NCI-H69 (cell line): ENCODE measurements at places on chromosomes 5 and 9.
A peak's percentile ranks its signal among the peaks of the same experiment; 100 is the strongest.

- peak; percentile 30 for DNase-seq
Observed at GRCh38 chr5:14767053-14767452, 102.5 kb downstream of the OTULIN start.

GRCh38 chr5:114006582-114006981 lies 355.3 kb upstream of the KCNN2 start:
- DNase-seq: no peak

DNA sequence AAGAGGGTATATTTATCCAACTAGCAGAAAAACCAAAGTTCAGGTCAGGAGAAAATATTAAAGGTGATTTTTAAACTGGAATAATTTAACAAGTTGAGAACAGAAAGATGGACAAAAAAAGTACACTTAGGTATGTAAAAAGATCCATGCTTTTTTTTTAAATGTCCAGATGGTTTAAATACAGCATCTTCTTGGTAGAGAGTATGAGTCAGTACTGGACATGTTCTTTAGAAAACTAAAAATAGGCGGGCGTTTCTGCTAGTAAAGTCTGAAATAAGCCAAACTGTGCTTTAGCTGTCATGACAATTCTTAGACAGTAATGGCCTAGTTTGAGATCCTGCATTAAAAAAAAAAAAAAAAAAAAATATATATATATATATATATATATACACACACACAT lies 255.9 kb upstream of the ST8SIA4 start:
- no peak for DNase-seq

DNA sequence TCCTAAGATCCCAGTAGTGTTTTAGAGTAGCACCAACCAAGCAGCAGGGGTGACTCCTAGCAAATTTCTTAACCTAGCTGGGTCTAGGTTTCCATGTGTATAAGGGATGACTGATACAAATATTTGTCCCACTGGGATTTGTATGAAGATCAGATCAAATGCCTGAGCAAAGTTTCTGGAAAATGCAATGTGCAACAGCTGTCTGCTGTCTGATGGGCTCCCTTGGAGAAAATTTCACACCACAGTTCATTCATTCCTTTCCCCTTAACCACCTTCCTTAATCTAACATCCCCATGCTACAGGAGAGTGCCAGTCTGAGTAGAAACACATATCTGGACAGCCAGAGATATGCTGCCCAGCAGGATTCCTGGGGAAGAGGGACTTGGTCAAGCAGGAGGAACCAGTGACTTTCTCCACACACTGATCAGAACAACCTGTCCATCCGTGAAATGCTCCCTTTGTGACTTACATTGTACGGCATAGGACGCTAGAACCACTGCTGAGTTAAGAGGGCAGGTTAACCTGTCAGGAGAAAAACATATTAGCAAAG lies 53.3 kb downstream of the PTPN3 start:
- DNase-seq: no peak

- DNase-seq: no peak
Observed at GRCh38 chr5:179256328-179257175, 88.7 kb downstream of the ADAMTS2 start.

DNA sequence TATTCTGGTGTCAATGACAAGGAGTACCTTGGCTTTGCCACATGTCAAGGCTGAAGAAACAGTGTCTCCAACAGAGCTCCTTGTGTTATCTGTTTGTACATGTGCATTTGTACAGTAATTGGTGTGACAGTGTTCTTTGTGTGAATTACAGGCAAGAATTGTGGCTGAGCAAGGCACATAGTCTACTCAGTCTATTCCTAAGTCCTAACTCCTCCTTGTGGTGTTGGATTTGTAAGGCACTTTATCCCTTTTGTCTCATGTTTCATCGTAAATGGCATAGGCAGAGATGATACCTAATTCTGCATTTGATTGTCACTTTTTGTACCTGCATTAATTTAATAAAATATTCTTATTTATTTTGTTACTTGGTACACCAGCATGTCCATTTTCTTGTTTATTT lies 19.8 kb downstream of the CD274 start:
- DNase-seq: no peak

DNA sequence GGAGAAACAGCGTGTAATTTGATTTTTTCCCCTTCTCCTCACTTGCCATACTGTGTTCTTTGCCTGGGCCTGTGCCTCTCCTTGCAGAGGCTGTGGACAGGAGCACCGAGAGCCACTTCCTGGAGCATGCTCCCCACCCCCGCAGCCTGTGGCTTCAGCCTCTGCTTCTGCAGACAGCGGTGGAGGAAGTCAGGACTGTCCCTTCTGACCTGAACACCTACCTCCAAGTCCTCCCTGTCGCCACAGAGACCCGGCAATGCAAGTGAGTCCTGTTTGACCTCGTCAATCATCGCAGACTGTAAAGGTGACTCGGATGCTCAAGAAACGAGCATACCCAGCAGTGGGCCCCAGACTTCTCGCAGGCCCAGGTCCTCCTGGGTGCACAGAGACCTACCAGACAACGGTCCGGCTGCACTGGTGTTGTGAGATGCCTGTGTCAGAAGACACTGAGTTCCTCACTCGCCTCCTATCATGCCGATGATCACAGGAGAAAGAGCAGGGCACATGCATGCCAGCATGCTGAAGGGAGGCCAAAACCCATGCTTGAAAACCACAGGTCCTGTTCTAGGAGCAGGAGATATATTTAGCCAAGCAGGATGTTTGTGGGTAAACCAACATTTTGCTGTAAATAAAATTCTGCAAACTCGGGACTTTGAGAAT lies 198.8 kb downstream of the AUH start:
- no peak for DNase-seq

DNA sequence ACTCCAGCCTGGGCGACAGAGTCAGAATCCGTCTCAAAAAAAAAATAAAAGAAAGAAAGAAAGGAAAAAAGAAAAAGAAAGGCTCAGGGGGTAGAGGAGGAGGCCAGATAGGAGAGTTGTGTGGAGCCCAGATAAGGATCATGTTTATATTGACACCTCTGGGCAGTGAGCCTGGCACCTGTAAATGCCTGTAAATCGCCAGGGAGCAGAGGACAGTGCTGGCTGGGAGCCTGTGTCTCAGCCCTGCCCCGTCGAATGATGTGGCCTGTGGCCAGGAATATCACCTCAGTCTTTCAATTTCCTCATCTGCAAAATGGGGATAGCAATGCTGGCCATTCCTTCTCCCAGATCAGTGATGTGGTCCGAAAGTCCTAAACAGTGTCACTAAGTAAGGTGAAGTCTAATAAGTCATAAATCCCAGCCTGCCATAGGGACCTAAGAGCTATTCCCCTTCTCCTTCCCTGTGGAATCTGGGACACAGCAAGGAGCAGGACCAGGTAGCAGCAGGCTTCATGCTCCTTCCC lies 10.3 kb upstream of the ABO start:
- DNase-seq: no peak

DNA sequence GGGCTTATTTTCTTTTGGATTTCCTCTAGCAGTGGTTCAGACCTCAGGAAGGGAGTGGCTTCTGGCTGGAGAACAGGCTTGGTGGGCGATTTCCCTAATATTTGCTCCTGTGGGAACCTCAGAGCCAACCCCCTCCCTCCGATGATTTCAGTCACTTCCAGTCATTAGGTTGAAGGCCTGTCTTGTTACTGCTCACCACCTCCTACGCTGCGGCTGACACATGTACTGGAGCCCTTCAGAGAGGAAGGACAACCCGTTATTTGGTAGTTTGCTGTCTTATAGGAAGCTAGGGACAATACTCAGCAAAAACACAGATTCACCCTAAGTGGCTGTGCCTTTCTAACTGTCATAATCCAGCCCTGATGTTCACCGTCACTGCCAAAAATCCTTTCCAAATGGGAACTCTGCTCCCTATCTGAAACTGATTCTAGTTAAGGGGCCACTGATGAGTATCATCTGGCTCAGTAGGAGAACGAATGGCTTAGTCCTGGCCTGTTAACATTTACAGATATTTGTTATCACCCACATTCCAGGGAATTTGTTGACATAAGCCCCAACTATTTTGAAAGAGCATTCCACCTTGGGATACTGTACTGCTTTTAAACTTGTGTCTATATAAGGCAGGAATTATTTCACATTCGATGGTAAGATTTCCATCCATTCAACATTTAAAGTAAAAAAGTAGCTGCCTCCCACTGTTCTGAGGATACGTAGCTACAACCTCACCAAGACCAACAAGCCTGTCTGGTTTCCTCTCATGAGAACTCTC lies 29.3 kb upstream of the ANKH start:
- no peak for DNase-seq
